ENCODE measurements at places on chromosomes 4 and X.

GRCh38 chr4:152488246-152488645, 47.6 kb downstream of the FBXW7 start:
- no peak for DNase-seq

DNA sequence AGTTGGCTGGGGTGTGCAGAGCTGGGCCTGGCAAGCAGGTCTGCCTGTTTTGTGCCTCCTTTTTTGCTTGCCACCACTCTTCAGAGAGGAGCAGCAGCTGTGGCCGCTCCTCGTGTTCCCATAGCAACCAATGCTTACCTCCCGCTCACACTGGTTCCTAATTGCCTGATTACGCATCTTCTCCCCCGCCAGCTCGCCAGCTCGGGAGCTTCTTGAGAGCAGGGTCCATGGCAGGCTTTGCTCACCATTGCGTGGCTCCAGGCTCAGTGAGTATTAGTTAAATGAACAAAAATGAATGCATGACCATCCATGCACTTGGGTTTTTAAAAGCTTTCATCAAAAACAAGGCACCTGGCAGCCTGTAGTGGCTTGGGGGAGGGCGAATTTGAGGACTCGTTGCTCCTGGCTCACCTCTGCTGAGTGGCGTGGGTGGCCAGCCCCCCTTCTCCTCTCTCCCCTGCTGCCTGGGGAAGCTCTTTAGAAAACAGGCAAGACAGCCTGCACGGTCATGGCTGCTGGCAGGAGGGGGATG, 14.2 kb upstream of the PJA1 start:
- peak; percentile 94 for DNase-seq

DNA sequence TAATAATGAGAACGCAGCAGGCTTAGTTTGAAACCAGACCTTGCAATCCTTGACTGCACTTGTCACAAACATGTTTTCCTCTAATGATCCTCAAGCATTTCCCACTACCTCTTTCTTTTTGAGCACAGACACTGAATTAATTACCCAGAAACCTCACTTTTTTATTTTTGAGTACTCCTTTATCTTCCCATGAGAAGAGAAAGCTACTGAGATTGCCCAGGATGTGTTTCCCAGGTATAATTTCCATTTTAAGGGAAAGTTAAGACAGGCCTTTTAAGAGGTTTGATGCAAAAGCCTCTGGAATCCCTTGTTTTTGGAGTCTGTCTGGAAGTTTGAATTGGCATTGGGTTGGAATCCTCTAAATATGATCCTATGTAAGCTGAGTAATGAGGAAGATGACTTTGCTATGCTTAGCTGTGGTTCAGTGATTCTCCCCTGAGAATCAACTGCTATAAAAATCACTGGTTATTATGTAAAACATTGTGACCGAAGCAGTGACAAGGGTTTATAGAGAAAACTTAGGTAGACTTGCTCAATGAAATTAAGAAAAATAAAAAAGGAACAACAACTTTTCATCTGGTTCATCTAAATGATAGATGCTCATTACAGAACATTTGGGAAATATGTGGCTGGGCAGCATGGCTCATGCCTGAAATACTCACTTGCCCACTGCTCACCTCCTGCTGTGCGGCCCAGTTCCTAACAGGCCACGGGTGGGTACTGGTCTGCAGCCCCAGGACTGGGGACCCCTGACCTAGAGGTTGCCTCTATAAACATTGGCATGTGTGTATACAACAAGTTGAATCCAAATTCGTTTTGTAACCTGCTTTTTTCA, 10.8 kb upstream of the RHOH start:
- DNase-seq: no peak

DNA sequence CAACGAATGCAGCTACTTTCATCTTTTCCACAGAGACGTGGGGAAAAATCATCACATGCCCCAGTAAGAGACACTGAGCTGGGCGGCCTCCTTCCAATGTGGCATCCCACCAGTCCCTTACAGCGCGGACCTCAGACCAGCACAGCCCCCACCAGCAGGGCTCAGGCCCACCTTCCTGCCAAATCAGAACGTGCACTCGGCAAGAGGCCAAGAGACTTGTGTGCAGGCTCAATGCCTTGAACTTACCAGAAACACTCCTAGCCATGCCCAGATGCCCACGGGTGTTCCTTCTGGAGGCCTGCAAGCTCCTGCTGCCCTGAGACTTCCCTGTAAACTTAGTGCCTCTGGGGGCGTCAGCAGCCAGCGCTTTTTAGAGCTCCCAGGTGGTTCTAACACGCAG, 31.2 kb downstream of the WDR1 start:
- DNase-seq: no peak

DNA sequence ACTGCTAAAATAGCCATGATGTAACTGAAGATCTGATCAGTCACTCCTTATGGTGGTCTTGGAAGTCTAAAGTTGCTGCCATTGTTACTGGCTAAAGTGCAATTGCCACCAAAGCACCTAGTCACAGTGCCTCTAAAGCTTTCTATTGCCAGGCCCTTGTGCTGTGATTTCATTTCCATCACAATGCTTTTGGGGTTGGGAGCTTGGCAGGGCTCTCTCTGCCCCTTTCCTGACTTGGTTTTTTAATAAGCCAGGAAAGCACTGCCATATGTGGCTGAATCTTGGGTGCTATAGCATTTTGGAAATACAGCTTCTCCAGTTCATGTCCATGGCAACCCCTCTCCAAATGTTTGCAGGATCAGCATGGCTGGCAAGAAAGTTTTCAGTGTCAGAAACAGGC, 1712.4 kb upstream of the TENM3 start:
- no peak for DNase-seq

GRCh38 chr4:112245383-112245782, 13.8 kb downstream of the AP1AR start:
- DNase-seq: no peak

- no peak for DNase-seq
Observed at GRCh38 chr4:96835991-96836390, 996.1 kb downstream of the PDHA2 start.

DNA sequence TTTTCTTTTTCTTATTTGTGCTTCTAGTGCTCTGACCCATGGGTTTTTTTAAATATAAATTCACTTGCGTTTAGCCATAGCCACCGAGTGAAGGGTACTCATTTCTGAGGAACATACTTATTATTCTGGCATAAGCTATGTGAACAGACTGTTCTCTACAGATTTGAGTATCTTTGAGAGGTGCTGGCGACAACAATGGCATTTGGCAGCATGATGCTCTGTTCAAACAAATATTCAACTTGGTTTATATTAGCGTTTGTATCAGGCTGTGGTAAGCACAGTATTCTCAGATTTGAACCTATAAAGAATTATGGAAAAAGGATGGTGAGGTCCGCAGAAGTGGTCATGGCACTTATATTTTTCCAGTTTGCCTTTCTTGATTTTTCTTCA, 108.7 kb upstream of the LIMCH1 start:
- DNase-seq: peak; percentile 36

GRCh38 chrX:11632732-11633131, 33.0 kb downstream of the ARHGAP6 start:
- DNase-seq: no peak

GRCh38 chrX:110228453-110228852, 89.4 kb downstream of the AMMECR1 start:
- DNase-seq: no peak

- DNase-seq: no peak
Observed at GRCh38 chr4:105587841-105588240, 35.4 kb downstream of the ARHGEF38 start.

- DNase-seq: no peak
Observed at GRCh38 chr4:20269320-20269719, 17.6 kb downstream of the SLIT2 start.

DNA sequence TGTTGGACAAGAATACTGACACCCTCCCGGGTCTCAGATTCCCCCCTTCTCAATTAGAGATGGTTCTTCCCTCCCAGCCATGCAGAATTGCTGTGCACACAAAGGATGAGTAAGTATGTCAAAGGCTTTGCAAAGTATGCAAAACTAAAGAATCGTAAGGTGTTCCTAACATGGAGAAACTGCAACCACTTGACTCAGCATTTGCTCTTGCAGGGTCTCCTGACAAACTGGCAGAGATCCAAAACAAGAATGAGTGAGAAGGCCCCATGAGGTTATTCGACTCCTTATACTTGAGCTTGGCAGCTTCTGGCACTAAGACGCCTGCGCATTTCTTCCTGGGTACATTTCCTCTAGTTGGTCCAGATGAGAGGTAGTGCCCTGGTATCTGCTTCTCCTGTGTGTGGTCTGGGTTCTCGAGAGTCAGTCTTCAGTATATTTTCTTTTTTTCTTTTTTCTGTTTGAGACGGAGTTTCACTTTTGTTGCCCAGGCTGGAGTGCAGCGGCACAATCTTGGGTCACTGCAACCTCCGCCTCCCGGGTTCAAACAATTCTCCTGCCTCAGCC, 8.2 kb downstream of the FAM184B start:
- no peak for DNase-seq

DNA sequence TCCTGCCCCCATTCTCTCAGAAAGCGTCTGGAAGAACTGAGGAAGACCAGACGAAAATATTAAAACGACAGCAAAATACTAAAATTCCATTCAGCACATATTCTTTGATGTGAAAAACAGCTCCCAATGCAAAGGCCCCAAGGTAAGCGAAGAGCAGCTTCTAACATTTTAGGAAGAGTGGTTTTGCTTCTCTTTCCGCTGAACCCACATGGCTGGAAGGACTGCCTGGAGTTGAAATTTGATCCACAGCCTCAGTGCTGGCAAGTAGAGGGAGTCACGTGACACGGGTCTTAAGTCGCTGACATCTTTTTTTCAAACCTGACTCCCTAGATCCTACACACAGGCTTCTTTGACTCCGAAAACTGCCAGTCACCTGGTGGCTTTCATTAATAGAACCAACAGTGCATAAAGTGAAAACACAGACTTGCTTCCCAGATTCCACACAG, at the start of gene FAM13A:
TSS of gene FAM13A (minus strand) at position 233 of the 446 bp plus-strand sequence. CDS start at position 12, 221 bp downstream.
- peak; percentile 79 for DNase-seq

DNA sequence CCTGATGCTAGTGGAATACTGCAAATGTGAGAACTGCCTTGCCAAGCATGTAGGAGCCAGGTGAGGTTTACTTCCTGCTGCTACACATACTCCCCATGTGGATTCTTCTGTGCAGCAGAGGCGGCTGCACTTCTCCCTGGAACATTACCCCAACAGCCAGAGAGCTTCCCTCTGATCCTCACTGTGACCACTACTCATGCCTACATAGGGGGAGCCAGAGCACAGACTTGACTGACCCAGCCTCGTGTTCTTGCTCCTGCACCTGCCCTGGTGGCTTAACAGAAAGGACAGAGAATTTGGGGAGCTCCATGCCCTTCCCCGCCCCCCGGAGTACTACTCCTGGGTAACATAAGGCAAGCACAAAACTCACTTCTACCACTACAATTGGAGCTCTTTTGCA, 38.4 kb downstream of the UGT2A2 start:
- no peak for DNase-seq

- no peak for DNase-seq
Observed at GRCh38 chr4:187444061-187444460, 551.5 kb upstream of the ZFP42 start.

- DNase-seq: no peak
Observed at GRCh38 chr4:1018147-1019020, 7.0 kb downstream of the FGFRL1 start.

GRCh38 chrX:95346856-95347255, 1337.8 kb upstream of the DIAPH2 start:
- no peak for DNase-seq

DNA sequence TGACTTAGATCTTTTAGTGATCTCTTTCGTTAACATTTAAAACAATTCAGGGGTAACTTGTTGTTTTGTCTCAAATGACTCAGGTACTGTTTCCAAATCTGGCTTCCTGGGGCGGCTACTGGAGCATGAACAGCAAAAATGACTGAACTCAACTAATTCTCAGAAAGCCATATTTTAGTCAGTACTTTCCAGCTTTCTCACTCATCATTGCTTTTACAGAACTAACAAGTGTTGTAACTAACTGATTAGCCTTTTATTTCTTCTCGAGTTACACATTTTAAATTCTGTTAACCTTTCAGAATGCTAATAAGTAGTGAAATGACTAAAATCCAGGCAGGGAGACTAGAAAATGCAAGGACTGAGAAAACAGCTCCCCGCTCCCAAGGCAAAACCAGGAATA, 55.3 kb downstream of the JADE3 start:
- no peak for DNase-seq

DNA sequence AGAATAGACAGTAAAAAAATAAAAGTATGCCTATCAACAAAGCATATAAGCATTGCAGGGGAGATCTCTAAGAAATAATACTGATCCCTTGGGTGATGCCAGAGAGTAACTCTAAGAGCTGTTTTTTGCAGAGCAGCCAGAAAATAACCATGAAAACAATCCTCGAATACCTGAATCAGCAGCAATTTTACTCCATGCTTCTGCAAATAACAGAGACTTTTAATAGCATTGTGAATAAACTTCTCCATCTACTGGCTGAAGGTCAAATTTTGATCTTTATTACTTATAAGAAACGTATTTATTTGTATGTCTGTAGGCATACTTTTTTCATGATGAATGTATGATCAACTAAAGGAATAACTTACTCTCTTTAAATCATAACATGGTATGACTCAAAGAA, 334.5 kb downstream of the GALNTL6 start:
- no peak for DNase-seq

- no peak for DNase-seq
Observed at GRCh38 chrX:17542123-17542522, 167.1 kb downstream of the NHS start.

DNA sequence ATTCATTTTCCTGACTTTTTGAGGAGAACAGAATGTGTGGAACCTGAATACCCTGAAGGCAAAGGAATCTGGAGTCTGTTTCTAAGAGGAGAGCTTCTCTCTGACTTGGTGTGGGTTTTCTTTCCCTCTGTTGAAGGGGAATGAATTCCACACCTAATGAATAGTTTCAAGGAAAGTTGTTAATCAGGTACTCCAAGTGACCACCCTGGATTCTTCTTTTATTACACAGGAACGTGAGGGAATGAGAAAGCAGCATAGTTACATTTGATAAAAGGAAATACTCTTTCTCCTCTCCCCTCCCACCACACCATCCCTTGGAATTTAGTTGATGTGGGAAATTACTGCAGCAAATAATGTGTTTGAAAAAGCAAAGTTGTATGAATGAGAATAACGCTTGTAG, 29.7 kb downstream of the SLIT2 start:
- no peak for DNase-seq

DNA sequence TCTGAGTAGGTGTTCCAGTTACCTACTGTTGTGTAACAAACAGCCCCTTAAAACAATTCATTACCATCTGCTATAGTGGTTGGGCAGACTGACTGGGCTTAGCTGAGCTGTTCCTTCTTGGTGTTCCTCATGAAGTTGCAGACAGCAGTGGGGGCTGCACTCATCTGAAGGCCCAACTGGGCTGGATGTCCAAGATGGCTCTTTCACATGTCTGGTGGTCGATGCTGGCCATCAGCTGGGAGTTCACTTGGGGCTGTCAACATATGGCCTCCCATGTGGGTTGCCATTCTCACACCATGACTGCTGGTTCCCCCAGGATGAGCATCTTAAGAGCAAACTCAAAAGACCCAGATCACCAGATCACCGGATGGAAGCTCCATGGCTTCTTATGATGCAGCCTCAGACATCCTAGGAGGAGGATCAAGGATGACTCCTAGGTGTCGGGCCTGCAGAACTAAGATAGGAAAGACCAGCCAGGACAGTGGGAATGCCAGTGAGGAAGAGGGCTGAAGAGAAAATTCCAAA, 34.3 kb upstream of the PPP2R2C start:
- no peak for DNase-seq

Measured in NCI-H1092 (cell line).